RKO (cell line): ENCODE measurements at places on chromosomes 5 and 9.

- no peak for DNase-seq
Observed at GRCh38 chr5:124402144-124402581, 344.3 kb downstream of the ZNF608 start.

GRCh38 chr5:68661237-68661636 lies 432.6 kb upstream of the SLC30A5 start:
- peak; percentile 11 for DNase-seq

DNA sequence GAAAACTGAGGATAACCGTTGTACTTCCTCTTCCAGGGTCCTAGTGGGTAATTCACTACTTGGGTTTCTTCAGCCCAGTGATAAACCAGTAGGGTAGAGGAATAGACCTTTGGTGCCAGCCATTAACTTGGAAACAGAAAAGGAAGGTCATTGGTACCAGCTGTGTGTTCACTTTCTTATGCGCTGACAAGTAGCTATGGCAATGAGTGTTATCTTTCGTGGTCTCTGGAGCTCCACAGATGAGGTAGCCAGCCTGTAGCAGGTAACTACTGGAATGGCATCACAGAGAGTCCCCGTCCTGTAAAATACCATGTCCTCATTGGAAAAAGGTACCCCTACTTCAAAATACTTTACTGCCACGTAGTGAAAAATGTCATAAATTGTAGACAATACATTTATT lies 2.3 kb downstream of the UHRF2 start:
- peak; percentile 43 for DNase-seq

DNA sequence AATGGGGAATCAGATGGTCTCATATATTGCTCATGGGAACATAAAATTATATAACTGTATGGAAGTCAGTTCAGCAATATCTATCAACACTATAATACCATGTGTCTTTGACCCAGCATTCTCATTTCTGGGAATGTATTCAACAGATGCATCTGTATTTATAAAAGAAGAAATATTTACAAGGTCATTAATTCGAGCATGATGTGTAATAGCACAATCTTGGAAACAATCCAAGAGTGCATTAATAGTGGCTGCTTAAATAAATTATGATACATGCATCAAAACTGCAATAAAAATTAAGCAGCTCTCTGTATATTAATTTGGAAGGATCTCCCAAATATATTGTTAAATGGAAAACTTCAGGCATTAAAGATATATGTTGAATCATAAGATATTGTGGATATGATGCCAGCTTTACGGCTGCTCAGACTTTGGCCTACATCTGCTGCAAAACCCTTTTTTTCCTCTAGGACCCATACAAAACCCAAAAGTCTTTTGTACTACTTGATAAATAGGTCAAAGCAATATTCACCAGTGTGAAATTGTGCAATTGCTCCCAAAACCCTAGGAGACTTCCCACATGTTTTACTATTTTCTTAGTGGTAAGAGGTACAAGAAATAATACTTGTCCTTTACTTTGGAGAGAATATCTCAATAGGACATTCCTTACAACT lies 45.3 kb upstream of the ISOC1 start:
- DNase-seq = no peak

DNA sequence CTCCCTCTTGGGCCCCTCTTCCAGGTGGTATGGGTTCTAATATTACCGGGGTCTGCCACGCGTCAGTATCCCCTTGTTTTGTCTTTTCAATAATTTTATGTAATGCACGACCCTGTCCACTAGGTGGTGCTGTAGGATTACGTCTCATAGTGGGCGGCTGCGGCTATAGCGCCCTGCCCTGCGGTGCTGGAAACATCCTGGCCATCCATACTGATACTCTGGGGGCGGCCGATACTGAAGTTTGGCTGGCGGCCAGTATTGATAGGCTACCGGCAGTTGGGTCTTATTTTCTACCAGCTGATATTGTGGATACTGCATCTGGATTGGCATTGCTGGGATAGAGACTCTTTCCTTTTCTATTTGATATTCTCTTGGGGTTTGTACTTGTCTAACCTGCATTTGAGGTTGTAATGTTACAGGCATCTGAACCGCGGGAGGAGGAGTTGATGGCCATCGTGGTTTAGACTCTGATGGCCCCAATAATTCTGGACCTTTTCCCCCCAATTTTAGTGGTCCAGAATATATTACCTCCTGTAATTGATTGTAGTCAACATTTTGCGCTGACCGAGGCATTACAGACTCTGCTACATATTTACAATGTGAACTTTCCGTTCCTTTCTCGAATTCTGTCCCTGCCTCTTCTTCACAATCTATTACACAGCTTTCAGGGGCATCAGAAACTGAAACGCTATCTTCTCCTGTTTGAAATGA lies 3.3 kb upstream of the TMEM141 start:
- DNase-seq = peak; percentile 85

DNA sequence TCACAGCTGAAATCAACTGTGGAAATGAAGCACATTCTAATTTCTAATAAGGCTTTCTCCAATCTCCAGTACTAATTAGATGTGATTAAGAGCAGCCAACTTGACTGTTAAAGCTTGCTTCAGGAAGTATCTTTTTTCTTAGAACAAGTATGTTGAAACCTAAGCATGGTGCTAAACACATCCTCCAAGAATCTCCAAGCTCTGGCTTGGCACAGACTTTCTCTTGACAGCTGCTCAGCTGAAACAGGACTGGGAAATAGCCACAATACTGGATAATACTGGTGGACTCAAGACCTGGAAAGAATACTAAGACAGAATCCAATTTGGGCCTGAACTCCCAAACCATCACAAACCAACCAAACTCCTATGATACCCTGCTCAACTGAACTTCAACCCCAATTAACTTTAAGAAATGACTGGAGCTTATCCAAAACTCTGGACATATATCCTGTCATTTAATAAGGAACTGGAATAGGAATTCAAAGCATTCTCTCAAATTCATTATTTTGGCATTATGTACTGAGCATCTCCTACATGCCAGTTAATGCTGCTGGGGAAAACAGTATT lies 16.2 kb downstream of the PRKAA1 start:
- DNase-seq = no peak

- no peak for DNase-seq
Observed at GRCh38 chr5:66658516-66658915, 62.3 kb downstream of the MAST4 start.

GRCh38 chr9:33161011-33161588 lies 6.0 kb downstream of the B4GALT1 start:
- peak; percentile 14 for DNase-seq

- DNase-seq = no peak
Observed at GRCh38 chr5:141506381-141507155, 17.7 kb downstream of the PCDHGC5 start.

DNA sequence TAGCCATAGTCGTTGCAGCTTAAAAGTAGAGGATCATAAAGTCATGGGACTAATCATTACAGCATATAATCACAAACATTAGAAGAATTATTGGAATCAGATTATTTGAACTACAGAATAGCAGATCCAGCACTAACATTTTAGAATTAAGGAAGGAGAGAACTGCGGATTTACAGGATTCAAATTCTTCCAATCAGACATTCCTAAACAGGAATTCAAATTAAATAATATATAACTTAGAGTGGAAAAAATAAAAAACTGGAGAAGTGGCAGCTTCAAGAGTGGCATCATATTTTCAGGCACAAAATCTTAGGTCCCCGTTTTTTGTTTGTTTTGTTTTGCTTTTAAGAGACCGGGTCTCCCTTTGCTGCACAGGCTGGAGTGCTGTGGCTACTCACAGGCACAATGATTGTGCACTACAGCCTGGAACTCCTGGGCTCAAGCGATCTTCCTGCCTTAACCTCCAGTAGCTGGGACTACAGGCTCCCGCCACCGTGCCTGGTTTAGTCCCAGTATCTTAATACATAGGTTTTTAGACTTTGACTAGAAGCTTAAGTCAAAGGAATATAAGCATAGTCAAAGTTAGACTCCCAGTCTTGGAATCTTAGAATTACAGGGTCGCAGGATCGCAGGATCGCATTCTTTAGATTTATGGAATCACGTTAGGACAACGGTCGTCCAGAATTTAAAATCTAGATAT lies 2.1 kb upstream of the FOXE1 start:
- no peak for DNase-seq

DNA sequence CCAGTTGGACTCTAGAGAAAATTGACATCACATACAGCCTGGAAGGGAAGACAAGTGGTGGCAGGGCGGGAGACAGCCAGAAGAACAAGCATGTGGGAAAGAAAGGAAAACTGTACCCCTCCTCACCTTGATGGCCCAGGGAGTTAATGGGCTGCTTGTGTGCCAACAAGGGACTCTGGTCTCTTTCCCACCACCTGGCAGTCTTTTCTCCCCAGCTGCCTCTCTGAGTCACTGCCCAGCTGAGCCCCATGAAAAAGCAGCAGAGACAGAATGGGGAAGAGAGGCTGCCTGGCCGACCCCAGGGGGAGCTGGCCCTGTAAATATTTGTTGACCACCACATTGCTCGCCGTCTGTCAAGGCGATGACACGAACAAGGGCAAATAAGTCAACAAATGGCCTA lies 359.4 kb downstream of the ENC1 start:
- no peak for DNase-seq

GRCh38 chr9:71760901-71761300 lies 7.4 kb downstream of the CEMIP2 start:
- DNase-seq = no peak

DNA sequence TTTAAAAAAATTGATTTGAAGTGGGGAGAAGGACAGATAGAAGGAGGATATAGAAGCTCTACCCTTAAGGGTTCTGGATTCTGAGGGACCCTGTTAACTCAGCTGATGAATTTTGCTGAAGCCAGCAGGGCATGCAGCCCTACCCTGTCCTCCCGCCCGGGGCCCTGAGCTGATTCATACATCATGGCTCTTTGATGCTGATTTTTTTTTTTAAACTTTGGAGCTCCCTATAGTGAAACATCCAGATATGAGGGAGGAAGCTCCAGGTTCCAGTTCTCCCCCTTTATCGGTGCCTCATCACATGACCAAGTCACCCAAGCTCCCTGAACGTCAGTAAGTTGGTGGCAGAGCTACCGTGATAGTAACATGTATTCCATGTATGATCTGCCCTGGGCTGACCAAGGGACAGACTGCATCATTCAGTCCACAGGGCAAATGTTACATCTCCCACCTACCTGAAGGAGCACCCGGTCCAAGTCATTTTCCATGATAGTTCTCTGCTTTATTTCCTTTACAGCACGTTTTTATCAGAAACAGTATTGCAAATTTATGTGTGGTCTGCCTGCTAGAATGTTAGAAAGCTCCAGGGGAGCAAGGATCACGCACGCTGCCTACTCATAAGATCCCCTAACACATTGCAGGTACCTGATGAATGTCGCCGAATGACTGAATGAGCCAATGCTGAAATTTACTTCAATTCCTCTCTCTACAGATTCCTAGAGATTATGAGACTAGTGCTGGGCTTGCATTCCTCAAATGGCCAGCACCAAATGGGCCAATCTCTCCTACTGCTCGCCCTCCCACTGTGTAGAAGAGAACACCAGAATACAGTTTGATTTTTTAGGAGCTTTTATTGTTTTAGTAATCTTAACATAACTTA lies 25.9 kb downstream of the SPARC start:
- no peak for DNase-seq

GRCh38 chr9:121277518-121278295 lies 9.7 kb downstream of the GSN start:
- no peak for DNase-seq

DNA sequence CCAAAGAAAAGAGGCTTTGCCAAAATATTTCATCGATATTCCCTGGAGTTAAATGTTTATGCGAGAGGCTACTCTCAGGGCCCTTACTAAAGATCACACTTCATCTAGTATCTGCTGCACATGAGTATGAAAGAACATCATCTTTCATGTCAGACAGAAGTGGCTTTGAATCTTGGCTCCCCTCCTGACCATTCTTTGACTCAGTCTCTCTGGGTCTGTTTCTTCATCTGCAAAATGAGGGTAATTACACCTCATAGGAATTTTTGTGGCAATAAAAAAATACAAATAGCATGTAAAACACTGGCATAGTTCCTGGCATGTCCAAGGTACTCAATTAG lies 58.1 kb downstream of the SLIT3 start:
- DNase-seq = no peak

- no peak for DNase-seq
Observed at GRCh38 chr5:18312016-18312415, 677.8 kb downstream of the TAF11L14 start.

- peak; percentile 76 for DNase-seq
Observed at GRCh38 chr5:36878392-36879082, 2.0 kb downstream of the NIPBL start.

- DNase-seq = peak; percentile 35
Observed at GRCh38 chr9:126490214-126490631, 123.5 kb upstream of the LMX1B start.

DNA sequence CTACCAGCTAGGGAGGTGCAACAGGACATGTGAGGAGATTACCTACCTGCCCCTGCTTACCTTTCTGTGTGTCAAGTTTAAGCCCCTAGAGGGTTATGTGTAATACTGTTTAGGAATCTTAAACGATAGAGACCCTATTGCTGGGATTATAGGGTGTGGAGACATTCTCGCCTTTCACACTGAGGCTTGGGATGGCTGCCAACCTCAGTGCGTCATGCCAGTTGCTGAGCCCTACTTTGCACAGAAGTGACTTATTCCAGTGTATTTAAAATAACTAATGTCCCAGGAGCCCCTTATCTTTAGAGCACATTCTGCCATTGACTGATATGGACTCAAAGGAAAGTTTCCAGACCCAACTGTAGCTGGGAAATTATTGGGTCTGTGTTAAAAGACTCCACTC lies 76.6 kb upstream of the XPA start:
- DNase-seq = no peak

- DNase-seq = no peak
Observed at GRCh38 chr9:120688758-120689157, 25.5 kb downstream of the MEGF9 start.

GRCh38 chr5:111851631-111852548 lies 94.9 kb upstream of the NREP start:
- no peak for DNase-seq

GRCh38 chr5:160469156-160470144 lies 47.8 kb downstream of the PTTG1 start:
- no peak for DNase-seq

DNA sequence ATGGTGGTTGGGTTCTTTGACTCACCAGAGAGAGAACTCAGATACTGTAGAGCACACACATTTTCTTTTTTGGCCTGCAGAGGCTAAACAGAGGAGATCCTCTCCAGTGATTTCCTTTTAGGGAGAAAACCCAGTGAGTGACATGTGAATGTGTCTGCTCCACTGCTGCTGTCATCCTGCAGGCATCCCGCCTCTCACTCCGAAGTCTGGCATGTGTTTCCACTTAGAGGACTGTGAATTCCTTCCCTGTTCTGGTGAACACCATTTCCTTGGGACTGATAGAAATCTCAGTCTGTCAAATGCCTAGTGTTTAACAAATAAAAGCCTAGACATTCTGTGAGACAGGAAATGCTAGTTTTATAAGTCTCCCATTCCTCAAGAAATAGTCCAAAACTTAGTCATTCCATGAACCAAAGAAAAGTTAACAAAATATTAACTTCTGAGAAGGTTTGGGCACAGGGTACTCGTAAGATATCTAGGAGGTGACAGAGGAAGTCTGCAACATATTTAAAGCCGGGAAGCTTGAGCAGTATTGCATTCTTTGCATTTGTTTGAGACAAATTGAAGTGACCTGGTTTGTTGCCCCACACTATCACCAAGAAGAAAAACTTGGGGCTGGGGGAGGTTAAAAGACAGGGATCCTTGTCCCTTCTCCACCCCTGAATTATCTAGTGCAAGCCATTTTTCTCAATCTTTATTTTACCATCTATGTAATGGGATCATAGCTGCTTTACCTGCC lies 74.9 kb upstream of the NIPAL4 start:
- peak; percentile 11 for DNase-seq
